ENCODE measurements at places on chromosomes 3 and 15.

- DNase-seq, result no peak
These were observed 17.4 kb downstream of the NBEAL2 start for GRCh38 chr3:46996689-46997452.

DNA sequence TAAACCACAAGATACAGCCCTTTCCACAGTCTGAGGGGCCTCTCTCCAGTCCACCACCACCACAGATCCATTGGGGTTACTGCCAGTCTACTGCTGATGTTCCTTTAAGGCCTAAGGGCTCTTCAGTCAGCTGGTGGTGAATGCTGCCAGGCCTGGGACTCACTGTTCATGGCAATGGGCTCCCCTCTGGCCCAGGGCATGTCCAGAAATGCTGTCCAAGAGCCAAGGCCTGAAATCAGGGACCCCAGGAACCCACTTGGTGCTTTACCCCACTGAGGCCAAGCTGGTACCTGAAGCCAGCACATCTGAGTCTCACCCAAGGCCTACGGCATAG is 128.6 kb upstream of the CBLB start:
- no peak for DNase-seq

DNA sequence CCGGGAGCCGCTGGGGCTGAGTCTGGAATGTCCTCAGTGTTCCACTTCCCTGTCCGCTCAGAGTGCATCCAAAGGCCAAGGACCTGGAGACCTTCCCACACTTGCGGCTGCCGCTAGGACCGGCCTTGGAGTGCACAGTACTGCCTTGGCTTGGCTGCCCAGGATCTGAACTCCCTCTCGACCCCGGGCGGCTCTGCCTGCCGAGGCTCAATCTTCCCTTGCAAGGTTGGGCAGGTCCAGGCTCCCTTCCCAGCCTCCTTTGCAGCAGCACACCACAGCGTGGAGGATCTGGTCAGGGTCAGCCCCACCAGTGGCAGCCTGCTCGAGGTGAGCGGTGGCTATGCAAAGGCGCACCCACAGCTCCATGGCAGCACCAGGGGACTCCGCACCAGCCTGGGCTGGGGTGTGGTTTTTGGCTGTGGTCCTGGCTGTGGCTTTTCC is 69.2 kb downstream of the PLXNA1 start:
- peak; percentile 79 for DNase-seq

DNA sequence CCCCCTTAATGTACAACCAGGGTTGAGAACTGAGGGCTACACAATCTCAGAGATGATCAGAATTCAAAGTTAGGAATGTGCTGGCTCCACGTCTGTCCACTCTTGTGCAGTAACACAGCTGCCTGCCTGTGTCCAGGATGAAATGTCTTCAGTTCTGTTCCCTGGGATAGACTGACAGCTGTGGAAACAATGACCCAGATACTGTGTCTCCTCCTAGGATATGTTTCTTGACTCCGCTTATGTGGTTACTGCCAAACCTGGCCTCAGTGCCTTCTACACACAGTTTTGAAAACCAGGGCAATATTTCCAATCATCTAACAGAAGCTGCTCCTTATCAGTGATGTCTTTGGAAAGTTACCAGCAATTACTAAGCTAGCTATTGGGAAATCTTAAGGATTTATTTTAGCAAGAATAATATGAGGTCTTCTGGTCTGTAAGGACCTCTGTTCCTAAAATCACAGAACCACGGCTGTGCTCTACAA is 67.6 kb downstream of the NOX5 start:
- peak; percentile 65 for DNase-seq

GRCh38 chr3:78845605-78846004 is 922.2 kb downstream of the ROBO1 start:
- no peak for DNase-seq

GRCh38 chr3:194577986-194578905 is 55.0 kb downstream of the TMEM44 start:
- DNase-seq, result peak; percentile 73

- DNase-seq, result no peak
These were observed 82.9 kb upstream of the HACD2 start for GRCh38 chr3:123667784-123668183.

DNA sequence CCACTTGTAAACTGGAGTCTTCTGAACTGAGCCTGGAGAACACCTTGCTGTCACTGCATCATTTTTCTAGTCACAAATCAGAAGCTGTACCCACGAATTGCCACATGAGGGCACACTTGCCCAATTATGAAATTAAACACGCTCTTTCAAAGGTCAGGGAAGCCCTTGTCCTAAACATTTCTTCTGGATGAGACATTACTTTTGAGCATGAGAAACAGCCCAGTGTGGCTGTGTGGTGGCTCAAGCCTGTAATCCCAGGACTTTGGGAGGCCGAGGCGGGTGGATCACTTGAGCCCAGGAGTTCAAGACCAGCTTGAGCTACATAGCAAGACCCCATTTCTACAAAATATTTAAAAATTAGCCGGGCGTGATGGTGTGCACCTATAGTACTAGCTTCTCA is 27.5 kb upstream of the CFAP161 start:
- DNase-seq, result peak; percentile 53

GRCh38 chr3:57755368-57755675 is 787 bp upstream of the SLMAP start:
- DNase-seq, result no peak

DNA sequence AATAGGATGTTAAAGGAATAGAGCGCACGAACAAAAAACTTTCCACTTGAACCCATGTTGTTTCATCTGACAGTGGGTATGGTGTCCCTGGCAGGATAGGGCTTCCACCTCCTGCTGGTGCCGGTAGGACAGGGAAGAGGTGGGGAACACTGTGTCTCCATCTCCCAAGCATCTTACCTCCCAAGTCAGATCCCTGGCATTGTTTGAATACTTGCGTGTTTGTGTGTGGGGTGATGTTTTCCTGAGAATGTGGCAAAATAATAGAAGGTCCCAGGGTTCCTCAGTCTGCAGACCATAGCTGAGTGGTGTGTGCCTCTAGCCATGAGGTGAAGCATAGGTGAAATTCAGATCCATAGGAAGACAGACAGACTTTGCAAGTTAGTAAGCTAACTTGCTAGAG is 119.4 kb downstream of the IGF1R start:
- DNase-seq, result no peak

GRCh38 chr3:27560484-27561056 is 76.4 kb upstream of the SLC4A7 start:
- DNase-seq, result no peak

- DNase-seq, result no peak
These were observed 58.9 kb downstream of the RARB start for GRCh38 chr3:25486932-25487331.

DNA sequence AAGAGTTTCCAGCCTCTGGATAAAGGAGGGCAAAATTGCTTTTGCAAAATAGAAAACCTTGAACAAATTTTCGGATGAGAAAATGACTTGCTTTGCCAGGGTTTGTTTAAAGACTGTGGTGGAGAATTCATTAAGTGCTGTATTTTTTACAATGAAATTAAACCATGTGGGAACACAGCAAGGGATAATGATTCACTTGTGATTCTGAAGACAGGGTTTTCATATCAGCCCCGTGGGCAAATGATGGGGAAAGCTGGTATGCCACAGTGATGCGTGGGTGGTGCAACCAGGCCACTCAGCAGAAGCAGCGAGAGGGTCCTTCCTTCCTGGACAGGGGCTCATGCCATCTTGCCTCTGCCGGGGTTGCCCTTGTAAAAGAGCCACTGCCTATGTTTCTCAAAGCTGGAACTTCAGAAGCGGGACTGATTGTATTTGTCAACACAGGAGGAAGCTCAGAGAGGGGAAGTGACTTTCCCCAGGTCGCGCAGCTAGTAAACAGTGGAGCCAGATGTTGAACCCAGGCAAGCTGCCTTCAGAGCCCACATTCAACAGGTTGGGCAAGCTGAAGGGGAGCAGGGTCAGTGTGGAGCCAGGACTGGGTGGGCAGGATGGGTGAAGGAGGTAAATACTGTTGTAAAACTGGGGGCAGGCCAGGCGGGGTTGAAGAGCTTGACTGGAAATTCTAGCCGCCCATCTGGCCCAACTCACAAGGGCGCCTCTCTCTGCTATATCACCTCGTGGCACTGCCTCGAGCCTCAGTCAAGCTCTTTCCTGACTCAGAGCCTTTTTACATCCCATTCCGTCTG is 79.1 kb downstream of the TOP2B start:
- DNase-seq, result no peak

DNA sequence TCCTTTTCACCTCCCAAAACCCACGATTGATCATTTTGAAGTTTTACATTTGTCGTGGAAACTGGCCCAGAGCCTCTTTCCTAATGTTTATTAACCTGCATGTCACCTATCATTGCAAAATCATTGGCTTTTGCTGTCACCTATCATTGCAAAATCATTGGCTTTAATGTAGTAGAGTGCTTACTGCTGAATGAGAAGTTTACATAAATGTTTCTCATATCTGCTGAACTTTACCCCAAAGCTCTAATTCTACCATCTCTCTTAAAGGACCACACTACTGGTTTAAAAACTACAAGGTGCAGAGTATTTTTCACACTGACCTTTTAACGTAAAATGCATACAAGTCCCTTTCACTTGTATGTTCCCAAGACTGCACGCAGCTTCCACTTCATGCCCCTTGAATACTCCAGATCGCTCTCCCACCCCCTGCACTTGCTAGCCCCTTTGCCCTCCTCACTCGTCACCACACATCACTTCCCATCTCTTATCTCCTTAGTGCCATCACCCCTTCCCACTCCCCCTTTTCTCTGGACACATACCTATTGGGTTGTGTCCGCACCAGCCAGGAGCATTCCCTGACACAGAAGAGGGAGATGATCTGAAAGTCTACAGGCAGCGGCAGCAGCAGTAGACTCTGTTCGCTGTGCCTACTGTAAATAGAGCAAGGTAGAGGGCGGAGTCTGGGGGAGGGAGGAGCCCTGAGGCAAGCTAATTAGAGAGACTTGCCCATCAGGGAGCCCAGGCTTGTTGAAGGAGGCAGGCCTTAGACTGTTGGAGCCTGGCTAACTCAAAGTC is 30.2 kb upstream of the ATOSA start:
- DNase-seq, result no peak

GRCh38 chr15:77436822-77437221 is 16.1 kb downstream of the HMG20A start:
- no peak for DNase-seq

DNA sequence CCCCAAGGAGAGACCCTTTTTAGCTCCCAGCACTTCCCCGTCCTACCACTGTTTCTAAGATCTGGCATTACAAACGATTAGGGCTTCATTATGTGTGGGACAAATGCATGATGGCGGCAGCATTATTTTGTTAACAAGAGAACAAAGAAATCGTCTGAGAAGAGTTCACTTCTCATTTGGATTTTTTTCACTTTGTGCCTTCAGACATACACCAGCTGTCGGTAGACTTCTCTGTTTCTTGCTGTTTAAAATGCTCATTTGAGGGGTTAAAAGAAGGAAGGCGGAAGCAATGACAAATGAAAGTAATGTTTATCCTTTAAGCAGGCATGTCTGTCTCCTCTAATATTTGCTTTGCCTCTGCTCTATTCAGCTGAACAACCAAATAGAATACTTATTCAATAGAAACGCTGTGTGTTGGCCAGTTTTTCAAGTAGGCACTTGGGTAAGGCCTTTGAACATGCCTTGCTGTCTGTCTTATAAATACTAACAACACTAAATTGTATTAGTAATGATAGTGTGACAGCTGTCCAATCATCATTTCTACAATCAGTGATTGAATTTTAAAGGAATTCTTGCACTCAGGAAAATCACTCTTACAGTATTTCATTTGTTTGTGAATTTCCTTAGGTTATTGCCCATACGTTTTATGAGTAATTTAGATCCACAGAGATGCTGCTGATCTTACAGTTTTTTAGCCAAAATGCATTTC is 382.4 kb downstream of the IL5RA start:
- DNase-seq, result no peak

DNA sequence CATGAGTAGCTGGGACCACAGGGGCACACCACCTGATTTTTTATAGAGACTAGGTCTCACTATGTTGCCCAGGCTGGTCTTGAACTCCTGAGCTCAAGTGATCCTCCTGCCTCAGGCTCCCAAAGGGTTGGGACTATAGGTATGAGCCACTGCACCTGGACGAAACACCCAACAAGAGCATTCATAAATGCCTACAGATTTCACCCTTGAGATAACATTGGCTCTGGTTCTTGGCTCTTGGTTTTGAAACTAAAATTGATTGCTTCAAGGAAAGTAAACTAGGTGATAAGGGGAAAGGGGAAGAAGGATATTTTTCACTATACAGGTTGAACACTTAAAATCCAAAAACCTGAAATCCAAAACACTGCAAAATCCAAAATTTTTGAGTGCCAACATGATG is 10.3 kb downstream of the AP3S2 start:
- no peak for DNase-seq

GRCh38 chr3:154224366-154224765 is 99.9 kb downstream of the DHX36 start:
- no peak for DNase-seq

- no peak for DNase-seq
These were observed 196.5 kb upstream of the ATP11B start for GRCh38 chr3:182596676-182597410.

- no peak for DNase-seq
These were observed 255.3 kb downstream of the EDEM1 start for GRCh38 chr3:5442786-5443138.

DNA sequence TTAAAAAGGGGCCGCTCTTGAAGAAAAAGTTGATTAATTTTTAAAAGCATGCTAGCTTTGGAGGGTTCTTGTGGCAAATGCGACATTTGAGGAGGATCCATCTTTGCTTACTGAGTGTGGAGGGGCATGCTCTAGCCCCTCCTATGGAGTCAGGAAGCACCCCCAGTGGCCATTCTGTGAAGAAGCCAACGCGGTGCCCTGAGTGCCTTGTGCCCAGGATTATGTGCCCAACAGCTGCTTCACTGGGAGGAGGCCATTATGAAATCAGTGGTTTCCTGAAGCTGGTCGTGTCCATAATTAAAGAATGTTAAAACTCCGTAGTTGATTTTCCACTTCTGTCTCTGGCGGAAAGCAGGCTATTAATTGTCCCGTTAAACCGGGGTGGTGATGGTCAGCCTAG is 69.1 kb upstream of the TNFAIP8L3 start:
- no peak for DNase-seq

GRCh38 chr3:102400766-102401165 is 34.0 kb upstream of the ZPLD1 start:
- DNase-seq, result no peak

GRCh38 chr15:63474810-63475316 is 29.5 kb upstream of the USP3 start:
- DNase-seq, result no peak
